Left ventricle myocardium inferior (tissue), 1 donor: ENCODE measurements at places on chromosomes 12 and 14. TPM values are rescaled to one million over a fixed set of nuclear protein-coding genes. Genes with fewer than 3 reads are reported as not detected.

CLEC9A gene
- total RNA-seq, result not detected

KCNC2 gene
- total RNA-seq, result not detected

KCNK13 gene
- 1.9 TPM for total RNA-seq

HOXC5 gene
- total RNA-seq, result not detected

TRIM9 gene
- 0.27 TPM for total RNA-seq

COCH gene
- 0.60 TPM for total RNA-seq

KRT5 gene
- total RNA-seq, result not detected

ARHGAP9 gene
- total RNA-seq, result 4.2 TPM

CLMN gene
- total RNA-seq, result 3.7 TPM

IL26 gene
- total RNA-seq, result not detected

C12orf76 gene
- 5.4 TPM for total RNA-seq

HOXC13 gene
- total RNA-seq, result not detected

KRT2 gene
- total RNA-seq, result not detected

SLCO1B1 gene
- not detected for total RNA-seq
